ENCODE measurements at places on chromosomes 12 and 14.

GRCh38 chr12:569803-570434 lies 93.3 kb downstream of the NINJ2 start:
- peak; percentile 88 for DNase-seq

DNA sequence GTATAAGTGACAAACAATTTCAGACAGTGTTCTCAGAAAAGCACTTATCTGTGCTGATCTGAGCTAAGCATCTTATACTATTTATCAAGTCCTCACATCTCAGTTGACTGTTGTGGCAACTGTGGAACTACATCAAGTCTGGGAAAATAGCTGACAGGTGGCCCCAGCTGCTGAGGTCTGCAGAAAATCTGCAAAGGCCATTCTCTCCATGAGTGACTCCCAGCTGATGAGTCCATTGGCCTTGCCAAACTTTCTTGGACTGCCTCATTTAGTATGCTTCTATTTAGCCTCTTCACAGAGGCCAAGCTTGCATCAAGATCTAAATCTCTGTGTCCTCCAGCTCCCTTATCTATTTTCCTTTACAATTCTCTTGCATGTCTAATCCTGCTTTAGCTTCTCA lies 174.5 kb upstream of the RBM19 start:
- no peak for DNase-seq

GRCh38 chr12:966724-967123 lies 17.2 kb upstream of the RAD52 start:
- DNase-seq: no peak

- no peak for DNase-seq
Observed at GRCh38 chr12:124171231-124171979, 123.5 kb upstream of the RFLNA start.

DNA sequence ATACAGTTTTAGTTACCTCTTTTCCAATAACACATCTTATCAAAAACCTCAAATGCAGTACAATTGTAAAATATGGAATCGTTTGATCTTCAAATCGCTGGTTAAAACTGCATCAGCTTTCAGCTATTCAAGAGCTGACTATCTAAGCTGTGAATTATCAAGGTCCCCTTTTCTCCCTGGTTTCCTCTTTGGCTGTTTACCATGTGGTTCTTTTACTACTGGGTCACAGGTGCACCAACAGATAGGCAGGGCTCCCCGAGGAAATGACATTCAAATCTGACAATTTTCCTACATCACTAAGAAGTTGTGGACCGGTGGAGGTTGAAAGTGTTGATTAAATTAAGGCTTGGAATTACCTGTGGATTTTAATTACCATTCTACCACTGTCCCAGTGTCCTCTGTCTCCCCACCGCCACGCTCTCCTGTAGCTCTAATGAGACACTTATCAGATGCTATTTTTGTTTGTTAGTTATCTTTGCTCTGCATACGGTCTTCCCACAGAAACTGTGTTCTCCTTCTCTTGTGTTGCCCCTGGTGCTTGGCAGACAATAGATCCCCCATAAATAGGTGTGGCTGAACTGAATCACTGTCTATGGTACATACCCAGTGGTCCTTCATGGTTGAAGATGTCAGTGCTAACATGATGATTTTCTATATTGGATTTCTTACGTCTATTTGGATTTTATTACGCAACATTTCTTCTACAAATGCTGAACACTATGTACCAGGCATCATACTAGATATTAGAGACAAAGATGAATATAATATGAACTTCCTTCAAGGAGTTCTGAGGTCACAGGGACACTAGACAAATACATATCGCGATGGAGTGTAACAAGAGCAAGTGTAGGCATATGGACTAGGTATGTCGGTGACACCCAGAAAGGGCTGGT lies 20.9 kb upstream of the PLXNC1 start:
- DNase-seq: no peak

- no peak for DNase-seq
Observed at GRCh38 chr14:61179796-61180398, 101.2 kb downstream of the TMEM30B start.

GRCh38 chr14:60125918-60126317 lies 34.2 kb downstream of the PCNX4 start:
- DNase-seq: no peak

DNA sequence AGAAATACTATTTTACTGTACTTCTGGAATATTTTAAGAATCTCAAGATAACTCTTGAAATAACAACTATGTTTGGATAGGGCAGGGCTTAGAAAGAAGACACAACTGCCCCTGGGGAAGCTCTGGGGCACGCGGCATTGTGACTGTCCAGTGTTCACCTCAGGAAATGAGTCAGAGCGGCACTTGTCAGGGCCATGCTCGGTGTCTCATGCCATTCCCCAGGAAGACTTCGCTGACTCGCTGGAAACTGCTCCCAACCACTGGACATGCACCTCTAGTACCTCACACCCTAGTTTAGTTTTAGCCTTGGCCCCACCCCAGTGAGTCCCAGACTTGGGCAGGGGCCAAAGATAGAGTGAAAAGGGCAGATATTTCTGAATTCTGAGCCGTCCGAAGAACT lies 192.0 kb downstream of the TTC7B start:
- DNase-seq: no peak

DNA sequence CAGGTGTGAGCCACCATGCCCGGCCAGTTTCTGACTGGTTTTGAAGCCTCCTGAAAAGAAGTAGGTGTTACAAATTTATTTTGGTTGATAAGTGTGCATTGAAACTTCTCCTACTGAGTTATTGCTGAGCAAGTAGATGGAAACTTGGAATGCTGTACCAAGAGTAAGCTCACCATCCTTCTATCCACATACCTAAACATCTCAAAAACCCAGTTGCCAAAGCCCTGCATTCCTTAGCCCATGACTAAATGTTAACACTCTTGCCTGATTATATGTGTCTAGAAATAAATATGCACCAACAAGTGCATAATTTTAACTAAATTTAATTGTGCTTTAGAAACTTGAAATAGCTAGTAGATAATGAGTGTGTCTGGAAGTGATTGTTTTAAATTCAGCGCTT lies 357.8 kb downstream of the DUSP6 start:
- DNase-seq: no peak

DNA sequence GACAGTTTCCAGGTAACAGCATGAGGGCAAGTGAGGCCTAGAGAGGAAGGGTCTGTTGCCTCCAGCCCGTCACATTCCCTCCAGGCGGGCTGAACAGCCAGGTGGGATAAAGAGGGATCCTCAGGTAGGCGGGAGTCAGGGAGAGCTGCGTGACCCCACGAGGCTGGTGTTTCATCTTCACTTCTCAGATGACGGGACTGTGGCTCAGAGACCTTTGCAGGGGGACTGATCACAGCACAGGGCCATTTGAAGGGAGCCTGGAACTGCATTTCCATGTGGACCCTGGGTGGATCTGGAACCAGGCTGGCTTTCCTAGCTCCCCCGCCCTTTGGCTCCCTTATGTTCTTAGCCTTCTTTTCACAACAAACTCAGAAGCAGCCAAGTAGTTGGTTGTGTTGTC lies 37.4 kb downstream of the SH2B3 start:
- DNase-seq: peak; percentile 34

- DNase-seq: no peak
Observed at GRCh38 chr12:120764816-120765215, 39.2 kb downstream of the ACADS start.

DNA sequence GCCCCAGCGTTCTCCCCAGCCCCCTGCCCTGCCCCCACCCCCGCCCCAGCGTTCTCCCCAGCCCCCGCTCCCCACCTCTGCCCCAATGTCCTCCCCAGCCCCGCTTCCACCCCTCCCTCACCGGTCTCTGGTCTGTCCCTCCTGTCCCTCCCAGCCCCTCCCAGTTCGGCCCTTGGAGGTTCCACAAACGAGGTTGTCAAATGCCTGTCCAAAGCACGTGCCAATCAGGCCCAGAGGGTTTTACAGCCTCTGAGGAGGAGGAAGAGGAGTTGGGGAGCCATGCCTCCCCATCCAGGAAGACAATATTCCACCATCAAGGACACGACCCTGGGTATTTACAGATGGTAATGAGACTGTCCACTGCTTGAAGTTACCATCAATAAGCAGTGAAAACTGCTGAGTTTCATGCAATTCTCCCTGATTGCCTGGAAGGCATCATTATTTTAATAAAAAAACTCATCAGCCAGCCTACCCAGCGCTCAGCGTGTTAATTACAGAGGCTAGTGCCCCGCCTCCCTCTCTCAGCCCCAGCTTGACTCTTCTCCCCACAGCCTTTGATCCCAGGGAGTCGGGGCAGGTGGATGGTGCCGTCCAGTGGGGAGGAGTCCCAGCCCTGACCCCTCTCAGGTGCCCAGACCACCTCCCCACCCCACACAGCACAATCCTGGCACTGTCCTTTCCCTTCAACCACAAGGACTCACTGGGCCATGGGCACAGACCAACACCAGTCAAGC lies 30.6 kb upstream of the C14orf180 start:
- no peak for DNase-seq

DNA sequence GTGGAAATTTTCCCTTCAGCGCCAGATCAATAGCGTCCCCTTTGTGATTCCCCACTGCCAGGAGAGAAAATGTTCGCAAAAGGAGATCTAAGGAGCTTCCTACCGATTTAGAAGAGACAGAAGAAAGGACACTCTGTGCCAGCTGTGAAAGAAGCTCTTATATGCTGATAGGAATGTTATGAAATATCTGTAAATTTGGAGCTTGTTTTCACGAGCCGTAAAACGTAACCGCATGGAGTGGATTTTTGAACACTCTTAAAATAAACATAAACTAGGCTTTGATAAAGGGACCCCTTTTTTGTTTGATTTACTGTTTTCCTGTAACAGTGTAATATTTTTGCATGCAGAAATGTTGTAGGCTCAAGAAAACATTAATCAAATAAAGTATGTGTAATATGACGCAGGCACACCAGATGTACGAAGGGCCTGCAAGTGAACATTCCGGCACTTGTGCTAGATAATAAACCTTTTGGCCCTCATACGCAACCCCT lies 346.8 kb downstream of the ETNK1 start:
- no peak for DNase-seq

- no peak for DNase-seq
Observed at GRCh38 chr12:68977909-68978610, 45.1 kb upstream of the CPM start.

DNA sequence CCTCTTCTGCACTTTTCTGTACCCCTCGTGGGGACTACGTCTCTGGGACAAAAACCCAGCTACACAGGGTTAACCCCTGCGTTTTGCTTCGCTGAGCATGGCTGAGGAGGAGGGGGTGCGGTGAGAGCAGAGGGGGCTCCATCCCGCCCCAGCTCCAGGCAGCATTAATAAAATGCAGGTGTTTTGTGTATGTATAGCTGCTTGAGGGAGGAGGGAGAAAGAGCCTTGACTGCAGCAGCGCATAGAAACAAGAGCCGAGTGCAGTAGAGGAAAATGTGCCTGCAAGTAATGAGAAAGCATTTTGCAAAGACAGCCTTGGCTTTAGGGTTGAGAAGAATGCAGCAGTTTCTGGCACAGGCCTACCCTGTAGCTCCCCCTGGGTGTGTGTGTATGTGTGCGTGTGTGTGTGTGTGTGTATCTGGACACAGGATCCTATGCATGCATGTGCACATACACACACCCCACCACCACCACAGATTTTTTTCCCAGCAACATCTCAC lies 103.9 kb downstream of the ZFP36L1 start:
- no peak for DNase-seq

GRCh38 chr12:1502831-1503230 lies 91.5 kb downstream of the FBXL14 start:
- peak; percentile 28 for DNase-seq

- no peak for DNase-seq
Observed at GRCh38 chr14:76015191-76015590, 29.6 kb downstream of the IFT43 start.

DNA sequence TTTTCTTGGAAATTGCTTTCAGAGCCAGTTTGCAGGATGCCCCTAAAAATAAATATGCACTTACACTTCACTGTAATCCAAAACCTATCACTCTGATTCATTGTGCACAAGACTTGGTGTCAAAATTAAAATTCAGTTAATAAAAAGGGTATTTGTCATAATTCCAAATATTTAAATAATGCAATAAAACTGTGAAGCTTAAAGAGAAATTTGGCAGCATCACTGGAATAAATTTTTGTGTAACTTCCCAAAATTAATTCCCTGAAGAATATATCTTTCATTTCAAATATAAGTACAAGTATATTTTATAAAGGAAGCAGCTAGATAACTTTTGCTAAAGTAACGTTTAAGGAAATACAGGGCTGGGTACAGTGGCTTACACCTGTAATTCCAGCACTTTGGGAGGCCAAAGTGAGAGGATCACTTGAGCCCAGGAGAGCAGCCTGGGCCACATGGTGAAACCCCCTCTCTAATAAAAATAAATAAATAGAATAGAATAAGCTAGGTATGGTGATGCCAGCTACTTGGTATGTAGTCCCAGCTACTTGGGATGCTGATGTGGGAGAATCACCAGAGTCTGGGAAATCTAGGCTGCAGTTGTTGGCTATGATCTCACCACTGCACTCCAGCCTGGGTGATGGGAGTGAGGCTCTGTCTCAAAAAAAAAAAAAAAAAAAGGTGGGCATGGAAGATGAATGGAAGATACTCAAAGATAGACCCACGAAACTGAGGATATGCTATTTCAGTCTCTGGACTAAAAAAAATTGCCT lies 233.8 kb downstream of the FBXL14 start:
- DNase-seq: no peak

DNA sequence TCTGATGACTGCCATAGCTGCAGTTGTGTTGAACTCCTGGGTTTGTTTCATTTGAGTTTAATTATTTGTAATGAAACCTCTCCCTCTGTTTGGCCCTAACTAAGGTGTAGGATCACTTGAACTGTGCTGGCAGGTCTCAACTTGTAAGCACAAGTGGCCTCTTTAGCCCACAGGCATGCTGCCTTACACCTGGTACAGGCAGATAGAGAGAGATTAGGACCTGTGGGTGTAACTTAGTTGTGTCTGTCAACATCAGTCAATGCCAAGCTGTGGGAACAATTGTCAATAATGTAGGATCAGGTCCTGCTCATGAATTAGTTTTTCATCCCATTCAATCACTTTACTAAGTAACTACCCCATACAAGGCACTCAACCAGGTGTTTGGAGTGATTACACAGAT lies 263.0 kb upstream of the G2E3 start:
- no peak for DNase-seq

GRCh38 chr14:34135492-34135891 lies 184.6 kb upstream of the EGLN3 start:
- DNase-seq: no peak

- no peak for DNase-seq
Observed at GRCh38 chr12:41968599-41968998, 176.1 kb downstream of the GXYLT1 start.

- no peak for DNase-seq
Observed at GRCh38 chr14:72701605-72702004, 192.3 kb downstream of the DPF3 start.

DNA sequence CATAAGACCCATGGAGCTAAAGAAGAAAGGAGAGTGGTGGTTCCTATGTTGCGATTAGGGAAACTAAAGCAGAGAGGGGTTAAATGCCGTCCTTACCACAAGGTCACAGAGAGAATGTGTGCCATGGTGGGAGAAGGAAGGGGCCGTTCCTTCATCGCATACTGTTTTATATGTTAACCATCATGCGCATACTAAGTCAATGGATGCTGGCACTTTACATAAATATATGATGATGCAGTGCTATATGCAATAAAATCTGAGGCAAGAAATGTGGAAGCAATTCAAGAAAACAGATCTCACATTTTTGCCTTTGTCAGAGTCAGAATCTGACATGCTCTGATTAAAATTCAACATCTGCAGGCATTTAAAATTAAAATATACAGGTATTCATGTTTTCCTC lies 168.1 kb downstream of the BMP4 start:
- no peak for DNase-seq

GRCh38 chr12:109625131-109625559 lies 51.6 kb downstream of the MVK start:
- no peak for DNase-seq

Data from H9 (cell line).